T-helper 9 cell (primary cell): ENCODE measurements at places on chromosomes 6 and 20.

DNA sequence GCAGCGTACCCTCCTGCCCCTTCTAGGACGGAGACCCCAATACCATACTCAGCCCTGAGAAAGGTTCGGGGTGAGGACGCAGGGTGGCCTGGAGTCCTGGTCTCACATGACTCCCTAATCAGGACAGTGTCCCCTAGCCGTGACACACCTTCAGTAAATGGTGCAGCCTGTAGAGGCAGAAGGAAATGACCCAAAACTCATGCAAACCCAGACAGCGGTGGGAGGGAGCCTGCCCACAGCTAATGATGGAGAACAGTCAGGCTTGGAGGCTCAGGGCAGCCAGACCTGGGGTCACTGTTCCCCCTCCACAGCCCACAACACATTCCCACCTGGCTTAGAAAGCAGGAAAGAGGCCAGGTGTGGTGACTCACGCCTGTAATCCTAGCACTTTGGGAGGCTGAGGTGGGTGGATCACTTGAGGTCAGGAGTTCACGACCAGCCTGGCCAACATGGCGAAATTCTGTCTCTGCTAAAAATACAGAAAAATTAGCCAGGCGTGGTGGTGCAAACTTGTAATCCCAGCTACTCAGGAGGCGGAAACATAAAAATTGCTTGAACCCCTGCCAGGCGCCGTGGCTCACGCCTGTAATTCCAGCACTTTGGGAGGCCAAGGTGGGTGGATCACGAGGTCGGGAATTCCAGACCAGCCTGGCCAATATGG lies 8.8 kb upstream of the HMGA1 start:
- DNase-seq, result no peak

GRCh38 chr6:166940643-166941068 lies 15.7 kb downstream of the RNASET2 start:
- no peak for DNase-seq

- DNase-seq, result no peak
These were observed 119.1 kb downstream of the TENT5A start for GRCh38 chr6:81633391-81633790.

- DNase-seq, result no peak
These were observed 32.4 kb downstream of the MDGA1 start for GRCh38 chr6:37665304-37665703.

DNA sequence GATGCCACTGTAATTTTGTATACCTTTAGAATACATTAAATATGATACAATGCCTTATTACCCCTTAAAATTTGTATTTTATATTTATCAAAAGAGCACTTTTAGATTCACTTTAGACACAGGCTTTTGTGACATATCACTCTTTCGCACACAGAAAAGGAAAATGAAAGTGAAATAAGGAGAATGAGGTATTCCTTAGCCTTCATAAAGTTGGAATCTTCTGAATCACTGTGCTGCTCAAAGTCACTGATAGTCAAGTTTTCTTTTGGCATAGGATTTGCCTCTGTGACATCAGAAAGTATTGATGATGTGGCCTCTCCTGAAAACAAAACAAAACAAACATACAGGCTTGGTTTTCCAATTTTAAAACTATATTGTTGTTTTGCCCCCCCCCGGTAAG lies 1097.1 kb downstream of the KIF16B start:
- DNase-seq, result no peak

GRCh38 chr6:120108061-120108795 lies 758.7 kb upstream of the MAN1A1 start:
- DNase-seq, result no peak
